CD4-positive, CD25-positive, alpha-beta regulatory T cell (primary cell): ENCODE measurements at places on chromosomes 12 and 14. TPM values are rescaled to one million over a fixed set of nuclear protein-coding genes. Genes with fewer than 3 reads are reported as not detected.

DNA sequence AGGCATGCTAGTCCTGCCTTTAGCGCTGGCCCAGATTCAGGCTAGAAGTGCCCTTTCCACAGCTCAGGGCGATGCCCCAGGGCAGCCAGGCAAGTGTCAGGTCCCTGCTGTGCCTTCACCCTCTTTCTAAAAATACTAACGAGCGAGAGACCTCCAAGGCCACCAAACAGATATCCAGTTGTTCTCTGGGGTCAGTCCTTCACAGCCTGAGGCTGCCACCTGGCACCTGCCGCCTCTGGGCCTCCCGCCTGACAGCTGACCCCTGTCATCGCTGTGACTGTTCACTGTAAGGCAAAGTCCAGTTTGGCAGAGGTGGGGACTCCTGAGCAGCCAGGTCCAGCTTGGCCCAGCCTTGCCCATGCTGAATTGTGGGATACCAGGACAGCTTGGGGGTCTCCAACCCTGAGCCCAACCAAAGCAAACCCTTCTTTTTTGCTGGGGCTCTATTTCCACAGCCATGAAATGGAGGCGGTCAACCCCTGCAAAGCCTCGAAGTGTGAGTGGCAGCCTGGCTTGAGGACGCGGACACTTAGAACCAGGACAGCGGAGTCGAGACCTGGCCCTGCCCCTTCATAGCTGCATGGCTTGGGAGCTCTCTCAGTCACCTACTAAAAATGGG, 79.9 kb downstream of the NINJ2 start:
- no peak for DNase-seq

GRCh38 chr14:82328442-82328841, 794.8 kb upstream of the SEL1L start:
- DNase-seq: no peak

- no peak for DNase-seq
Measured at GRCh38 chr12:126685636-126686035, 1581.3 kb upstream of the TMEM132C start.

DNA sequence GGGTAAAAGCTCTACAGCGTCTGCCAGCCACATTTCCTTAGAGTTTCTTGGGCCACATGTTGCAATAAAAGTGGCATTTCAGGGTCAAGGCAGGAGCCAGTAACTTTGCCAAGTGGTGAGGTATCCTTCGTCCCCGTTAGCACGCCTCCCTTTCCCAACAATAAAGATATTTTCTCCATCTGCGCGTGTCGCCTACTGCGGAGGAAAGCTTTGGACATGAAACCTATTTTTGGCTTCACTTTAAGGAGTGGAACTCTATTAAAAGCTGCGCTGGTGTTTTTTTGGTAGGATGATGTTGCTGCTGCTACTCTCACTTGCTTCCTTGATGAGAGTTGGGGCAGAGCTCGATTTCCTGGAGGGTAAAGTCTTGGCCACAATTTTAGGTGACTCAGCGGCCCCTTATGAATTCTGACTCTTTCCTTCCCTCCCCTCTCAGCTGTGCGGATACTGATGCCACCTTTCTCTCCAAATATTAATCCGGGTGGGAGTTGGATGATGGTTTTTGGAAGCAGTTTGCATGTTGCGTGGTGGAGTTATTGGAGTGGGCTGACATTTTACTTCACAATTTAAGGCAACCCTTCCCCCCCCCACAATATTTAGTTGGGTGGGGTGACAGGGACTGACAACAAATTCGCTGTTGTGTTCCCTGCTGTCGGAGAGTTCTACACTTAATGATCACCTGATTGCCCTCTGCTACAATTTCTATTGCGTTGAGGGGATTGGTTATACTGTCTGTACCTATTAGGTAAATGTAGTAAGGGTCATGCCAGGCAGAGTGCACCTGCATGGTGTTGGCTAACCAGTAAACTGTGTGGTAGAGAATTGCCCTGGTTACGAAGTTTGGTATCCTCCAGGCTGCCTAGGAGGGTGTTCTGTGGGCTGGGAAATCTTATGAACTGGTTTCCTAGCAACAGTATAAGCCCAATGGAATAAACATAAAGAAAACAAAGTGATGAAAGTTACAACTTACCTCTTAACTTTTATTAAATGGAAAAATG, 1.1 kb downstream of the CCDC91 start:
- DNase-seq: peak; percentile 50

The CHST11 gene
- 192 TPM for total RNA-seq

The KLHDC1 gene
- total RNA-seq: 3.1 TPM
